GM12865 (cell line): ENCODE measurements at places on chromosomes 1 and 21.

- no peak for DNase-seq
Observed at GRCh38 chr1:40785446-40785845, 1.9 kb downstream of the KCNQ4 start.

DNA sequence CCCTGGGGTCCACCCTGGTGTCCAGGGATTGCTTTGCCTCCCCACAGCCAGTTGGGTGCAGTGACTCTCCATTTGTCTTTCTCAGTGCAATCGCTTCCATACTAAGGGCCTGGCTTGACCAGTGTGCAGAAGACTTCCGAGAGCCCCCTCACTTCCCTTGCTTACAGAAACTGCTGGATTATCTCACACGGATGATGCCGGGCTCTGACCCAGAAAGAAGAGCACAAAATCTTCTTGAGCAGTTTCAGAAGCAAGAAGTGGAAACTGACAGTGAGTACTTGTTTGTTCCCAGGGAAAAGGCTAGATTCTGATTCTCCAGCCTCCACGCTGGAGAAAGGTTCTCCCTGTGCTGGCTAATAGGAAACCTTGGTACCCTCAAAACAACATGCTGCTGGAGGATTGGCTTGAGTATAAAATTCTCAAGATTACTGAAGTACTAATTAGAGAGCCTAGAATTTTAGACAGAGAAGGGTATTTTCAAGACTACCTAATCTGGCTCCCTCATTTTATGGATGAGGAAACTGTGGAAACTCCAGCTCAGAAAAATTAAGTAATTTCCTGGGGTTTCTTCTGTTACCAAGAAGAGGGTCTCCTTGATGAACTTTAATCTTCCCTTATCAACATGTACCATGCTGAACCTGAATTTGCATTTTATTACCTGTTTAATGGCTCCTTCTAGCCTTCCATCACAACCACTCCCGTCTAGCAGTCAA lies 75.8 kb downstream of the RGL1 start:
- DNase-seq, result no peak

- DNase-seq, result peak; percentile 12
Observed at GRCh38 chr1:202661136-202661845, 49.0 kb downstream of the SYT2 start.

DNA sequence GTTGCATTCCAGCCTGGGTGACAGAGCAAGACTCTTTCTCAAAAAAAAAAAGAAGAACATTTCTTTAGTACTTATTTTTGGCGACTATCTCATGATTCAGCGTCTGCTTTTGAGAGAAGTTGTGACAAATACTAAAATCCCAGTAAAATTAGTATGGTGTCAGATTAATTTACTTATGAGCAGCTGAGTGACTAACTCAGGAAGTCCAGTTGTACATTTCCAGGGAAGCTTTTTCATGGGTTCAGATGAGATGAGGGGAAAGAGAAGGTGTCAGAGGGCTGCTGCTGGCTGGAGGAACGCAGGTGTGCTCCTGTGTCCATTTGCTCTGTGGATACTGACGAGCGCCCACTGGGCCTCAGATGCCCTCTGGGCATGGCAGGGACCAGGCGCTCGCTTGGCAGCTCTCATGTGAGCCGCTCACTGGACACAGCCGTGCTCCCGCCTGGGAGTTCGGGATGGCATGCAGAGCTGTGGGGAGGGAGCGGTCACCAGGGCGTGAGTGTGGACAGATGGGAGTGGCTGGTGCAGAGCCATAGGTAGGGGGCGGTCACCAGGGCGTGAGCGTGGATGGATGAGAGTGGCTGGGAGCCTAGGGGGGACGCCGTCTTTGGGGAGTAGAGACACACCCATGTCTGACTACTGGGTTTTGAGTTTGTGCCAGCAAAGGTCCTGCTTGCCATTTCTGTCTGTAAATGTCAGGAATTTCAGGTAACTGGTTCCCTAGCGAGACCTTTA lies 55.0 kb downstream of the ADARB1 start:
- no peak for DNase-seq

DNA sequence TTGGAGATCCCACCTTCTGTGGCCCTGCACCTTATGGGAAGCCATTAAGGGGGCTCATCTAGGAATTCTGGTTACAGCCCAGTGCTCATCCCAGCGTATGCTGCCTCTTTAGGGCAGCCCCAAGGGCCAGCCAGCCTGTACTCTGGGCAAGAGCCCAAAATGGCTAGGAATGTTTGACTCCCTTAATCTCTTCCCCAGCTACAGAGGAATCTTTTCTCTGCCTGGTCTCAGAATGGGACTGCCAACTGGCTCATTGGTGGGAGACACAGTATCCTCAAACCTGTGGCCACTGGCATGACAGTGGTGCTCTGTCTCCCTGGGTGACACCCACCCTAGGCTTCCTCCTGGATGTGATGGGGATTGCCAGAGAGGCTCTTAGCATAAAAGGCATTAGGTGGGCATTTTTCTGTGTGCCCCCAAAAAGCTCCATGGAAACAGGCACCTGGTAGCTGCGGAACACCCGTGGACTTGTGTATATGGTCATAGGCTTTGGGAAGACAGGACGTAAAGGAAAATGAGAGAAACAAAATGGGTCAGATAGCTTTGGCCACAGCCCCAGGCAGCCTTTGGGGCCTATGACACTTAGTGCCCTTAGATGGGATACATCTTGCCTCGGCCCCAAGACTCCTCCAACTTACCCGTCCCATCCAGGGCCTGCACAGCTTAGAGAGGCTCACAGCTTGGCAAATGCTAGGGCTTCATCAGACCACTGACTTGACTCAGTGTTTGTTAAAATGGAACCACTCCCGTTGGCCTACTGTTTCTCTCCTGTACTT lies 6.9 kb downstream of the TMEM81 start:
- no peak for DNase-seq

DNA sequence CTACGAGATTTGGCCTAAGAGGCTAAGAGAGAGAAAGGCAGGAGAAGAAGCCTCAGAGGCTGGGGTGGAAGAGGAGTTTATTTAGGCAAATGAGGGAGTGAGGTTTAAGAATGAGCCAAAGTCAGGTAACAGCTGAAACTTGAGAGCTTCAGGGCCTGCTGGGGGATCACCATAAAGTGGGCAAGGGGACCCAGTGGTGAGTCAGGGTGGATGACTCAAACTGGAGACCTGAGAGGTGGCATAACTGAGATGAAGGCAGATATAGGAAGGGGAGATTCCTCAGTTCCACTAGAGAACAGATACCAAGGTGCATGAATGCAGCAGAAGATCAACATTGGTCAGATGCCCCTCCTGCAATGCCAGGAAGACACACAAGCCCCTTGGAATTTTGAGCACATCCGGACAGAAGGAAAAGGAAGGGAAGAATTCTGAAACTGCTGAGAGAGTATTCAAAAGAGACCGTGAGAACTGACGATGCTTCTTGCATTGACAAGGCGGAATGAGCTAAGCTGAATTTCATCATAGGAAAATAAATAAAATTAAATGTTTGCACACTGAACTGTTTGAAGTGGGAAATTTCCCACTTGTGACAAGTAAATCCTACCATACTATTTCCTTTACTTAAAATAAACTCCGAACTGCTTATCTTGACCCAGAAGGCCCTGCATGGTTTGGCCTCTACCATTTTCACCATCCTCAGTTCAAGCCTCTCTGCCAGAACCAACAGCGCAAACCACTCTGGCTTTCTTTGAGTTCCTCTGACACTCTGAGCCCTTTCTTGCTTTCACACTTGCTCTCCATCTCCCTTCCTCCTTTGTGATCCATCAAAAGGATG lies 94.1 kb downstream of the NMNAT2 start:
- peak; percentile 34 for DNase-seq

- DNase-seq, result no peak
Observed at GRCh38 chr1:239675735-239676134, 289.4 kb downstream of the CHRM3 start.

GRCh38 chr1:220887520-220888416 lies 8.5 kb downstream of the HLX start:
- no peak for DNase-seq

DNA sequence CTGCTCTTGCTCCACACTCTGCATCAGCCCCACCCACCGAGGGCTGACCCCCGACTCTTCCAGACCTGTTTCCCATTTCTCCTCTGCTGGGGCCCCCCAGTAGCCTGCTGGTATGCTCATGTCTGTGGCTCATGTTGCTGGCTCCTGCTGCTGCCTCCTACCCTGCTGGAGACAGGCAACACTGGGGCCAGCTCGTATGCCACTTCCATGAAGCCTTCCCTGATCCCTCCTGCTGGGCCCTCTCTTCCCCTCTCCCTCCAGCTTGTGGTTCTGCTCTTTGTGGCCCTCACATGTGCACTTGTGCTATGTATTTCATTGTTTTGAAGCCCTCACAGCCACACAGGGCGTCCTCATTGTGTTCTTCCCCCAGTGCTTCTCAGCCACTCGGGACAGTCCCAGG lies 40.5 kb downstream of the CNN3 start:
- no peak for DNase-seq

DNA sequence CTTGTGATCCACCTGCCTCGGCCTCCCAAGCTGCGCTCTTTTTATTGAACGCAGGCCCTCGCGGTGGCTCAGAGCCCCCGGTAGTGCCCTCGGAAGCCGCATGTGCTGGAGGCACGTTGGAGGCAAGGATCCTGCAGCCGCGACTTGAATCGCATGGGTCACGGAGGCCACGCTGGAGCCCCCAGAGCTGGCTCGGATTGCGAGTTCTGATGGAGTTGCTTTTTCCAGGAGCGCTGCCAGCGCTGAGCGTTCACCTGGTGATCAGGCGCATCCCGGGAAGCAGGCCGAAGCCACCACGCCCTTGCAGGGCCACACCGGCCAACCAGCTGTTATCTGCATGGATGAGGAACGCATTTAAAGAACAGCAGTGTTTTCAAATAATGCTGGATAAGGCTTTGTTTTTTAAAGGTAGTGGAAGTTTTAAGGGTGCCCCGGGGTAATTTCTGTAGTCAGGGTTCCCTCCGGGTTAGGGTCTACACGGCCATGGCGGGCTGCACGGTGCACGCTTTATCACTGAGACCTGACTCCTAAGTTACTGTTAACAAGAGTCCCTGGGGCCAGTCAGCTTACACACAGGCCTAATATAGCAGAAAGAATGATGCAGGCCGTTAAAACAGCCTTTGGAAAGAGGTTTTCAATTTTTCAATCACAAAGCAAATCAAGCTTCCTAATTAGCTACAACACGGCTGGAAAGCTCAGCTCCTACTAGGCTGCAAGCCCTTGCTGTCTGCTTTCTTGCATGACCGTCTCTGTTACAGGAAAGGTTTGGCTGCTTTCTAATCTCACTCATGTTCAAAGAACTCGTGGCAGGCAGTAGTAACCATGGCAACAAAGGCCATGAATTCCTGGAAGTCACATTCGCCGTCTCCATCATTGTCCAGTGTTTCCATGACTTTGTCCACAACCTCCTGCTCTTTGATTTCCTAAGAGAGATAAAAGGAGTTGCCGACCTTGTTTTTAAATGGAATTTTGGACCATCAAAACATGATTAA lies 6.0 kb downstream of the S100B start:
- no peak for DNase-seq

- DNase-seq, result no peak
Observed at GRCh38 chr1:234321231-234321630, 52.0 kb upstream of the COA6 start.

DNA sequence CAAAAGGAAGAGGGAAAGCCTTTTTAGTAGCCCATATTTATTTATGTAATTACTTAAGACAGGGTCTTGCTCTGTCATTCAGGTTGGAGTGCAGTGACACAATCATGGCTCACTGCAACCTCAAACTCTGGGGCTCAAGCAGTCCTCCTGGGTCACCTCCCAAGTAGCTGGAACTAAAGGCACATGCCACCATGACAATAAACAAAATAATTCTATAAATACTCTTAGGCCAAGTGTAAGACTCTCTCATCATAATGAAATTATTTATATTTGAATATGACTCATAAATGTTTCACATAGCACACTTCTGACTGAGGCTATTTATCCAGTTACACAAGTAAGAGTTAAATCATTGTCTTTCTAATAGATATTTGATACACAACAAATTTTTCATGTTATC lies 314.7 kb downstream of the AMY1C start:
- DNase-seq, result no peak

- no peak for DNase-seq
Observed at GRCh38 chr1:47434051-47434842, 3.6 kb upstream of the FOXD2 start.

DNA sequence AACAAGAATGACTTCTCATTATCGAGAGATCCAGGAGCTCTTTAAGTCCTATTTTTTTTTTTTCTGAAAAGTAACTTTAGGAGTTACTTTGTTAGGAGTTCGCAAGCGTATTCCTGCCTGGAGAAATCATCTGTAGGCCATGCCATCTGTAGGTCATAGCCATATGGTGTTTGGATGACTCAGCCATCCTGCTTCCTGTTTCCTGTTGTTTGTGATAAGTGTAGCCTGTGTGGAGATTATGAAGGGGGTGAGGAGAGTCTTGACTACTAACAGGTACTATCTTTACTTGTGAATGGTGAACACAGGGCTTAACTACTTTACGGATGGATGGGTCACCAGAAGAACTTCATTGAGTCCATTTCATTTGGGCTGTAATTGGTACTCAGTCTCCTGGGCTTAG lies 327.2 kb downstream of the PTPRU start:
- DNase-seq, result no peak

GRCh38 chr21:24115141-24115540 lies 1492.1 kb downstream of the MRPL39 start:
- DNase-seq, result no peak

DNA sequence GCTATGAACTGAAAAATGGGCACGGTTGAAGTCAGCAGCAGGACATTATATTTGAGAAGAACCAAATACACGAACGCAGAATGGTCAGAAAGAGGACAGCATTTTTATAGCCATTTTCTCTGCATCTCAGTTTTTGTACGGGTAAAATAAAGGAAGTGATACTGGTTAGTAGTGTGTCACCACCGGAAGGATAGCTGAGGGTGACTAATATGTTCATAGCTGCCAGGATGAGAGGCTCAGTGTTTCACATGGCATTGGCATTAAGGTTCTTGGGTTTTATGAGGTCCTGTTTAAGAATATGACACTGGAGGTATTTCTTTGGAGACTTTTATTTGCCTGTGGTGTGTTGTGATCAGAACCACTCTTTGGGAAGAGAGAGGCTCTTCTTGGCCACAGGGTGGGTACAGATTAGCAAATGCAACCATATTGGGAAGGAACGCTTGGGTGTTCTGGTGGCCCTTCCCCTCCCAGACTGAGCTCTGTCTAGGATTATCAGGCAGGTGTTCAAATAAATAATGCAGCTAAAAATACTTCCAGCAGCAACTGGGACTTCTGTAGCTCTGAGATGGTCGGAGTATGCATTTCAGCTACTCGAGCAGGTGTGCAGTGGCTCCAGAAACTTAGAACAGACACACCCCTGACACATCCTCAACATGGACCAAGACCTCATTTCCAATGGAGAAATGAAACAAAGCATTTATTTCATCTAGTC lies 158.2 kb downstream of the PBX1 start:
- peak; percentile 59 for DNase-seq
